NCI-H460 (cell line): ENCODE measurements at places on chromosomes 7 and 10. TPM values are rescaled to one million over a fixed set of nuclear protein-coding genes. Genes with fewer than 3 reads are reported as not detected.

Gene FOXL3
- not detected in 2 replicates for total RNA-seq

DNA sequence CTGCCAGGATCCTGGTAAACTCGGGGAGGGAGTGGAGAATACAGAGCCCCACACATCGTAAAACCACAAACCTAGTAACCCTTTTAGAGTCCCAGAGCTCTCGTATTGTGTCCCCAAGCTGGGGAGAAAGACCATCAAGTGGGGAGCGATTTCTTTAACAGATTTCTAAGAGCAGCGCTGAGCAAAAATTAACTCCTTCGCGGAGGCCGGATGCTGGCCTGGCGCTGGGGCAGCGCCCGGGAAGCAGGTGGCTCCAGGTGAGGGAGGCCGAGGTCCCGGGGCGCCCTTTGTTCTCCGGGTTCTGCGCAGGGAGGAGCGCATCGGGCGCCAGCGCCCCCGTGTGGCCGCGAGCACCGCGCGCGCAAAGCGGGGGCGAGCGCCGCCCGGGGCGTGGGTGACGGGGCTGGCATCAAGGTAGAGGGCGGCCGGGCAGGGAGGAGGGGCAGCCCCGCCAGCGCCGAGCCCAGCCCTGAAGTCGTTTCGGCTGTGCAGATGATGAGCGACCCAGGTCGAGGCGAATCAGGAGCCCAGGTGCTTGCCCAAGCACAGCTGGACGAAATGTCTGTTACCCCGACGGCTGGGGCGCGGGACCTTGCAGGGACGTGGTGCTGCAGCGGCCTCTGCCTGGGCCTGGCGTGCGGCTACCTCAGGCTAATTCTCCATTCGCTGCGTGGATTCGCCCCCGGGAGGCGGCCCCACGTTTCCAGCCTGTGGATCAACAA, 10.4 kb upstream of the FGFR2 start:
- peak; percentile 35 for DNase-seq

GRCh38 chr7:12759151-12759550, 71.7 kb downstream of the ARL4A start:
- no peak for DNase-seq

DNA sequence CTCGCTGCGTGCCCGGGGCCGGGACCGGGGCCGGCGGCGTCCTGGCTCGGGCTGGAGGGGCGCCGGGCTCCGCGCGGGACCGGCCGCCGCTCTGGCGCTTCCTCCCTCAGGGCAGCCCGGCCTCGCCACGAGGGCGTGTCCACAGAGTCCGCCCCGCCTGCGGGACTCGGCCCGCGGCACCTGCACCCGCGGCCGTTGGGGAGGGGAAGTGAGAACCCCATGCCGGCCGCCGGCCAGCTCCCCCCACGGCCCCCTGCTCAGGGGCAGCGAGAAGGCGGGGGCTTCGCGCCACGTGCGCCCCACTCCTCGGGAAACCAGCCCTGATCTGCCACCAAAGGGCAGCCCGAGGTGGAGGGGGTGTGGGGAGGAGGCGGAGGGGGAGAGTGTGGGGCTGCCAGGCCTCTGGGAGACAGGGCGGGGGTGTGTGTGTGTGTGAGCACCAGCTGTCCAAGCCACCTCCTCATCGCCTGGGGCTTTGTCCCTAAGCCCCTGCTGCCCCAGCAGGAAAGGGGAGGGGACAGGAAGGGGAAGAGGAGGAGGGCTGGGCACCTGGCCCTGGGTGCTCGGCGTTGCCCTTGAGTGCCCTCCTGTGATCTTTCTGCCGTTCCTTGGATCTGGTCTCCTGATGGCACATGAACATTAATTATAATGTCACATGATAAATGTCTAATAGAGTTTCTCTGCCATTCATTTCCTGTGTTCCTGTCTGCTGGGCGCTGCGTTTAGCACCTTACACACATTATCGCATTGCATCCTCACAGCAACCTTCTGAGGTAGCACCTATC, at the start of gene PIK3AP1:
TSS of gene PIK3AP1 (minus strand) at position 93 of the 785 bp plus-strand sequence. CDS start 120 bp downstream, outside the sequence.
- no peak for DNase-seq

- no peak for DNase-seq
Measured at GRCh38 chr7:100159099-100159623, 638 bp upstream of the TRAPPC14 start.

Gene SPOCK2
- 0.47 and 1.1 TPM in 2 replicates for total RNA-seq

Gene ELMO1
- 7.3 and 10.1 TPM in 2 replicates for total RNA-seq

Gene RHEB
- total RNA-seq: 207 and 238 TPM in 2 replicates

GRCh38 chr10:12513003-12513365, 163.6 kb downstream of the CAMK1D start:
- no peak for DNase-seq

DNA sequence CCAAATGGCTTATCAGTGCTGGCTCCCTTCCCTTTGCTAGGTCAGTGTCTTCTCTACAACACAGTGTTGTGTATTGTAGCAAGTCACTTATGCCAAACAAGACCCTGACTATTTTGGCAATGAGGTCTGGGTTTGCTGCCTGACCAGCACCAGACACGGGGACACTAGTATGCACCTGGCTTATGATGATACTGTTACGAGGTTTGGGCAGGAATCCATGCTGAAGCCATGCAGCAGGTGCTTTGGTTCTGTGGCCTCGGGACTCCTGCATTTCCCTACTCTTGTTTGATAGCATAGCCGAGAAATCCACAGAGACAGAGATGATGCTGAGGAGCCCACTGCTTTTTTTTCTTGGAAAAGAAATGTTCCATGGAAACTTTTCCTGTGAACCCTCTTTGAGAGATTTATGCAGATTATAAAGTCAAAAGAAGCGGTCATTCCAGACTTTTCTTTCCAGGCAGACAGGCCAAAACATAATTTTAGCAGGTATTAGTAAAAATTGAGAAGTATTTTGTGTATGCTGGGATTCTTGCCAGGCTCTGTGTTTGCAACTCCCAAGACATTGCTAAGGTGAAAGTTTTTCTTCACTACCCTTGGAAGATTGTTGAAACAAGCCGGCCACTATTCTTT, 291.1 kb downstream of the BBS9 start:
- no peak for DNase-seq

Gene TMEM72
- not detected in 2 replicates for total RNA-seq

Gene WEE2
- 0.27 TPM in 1 of 2 replicates, not detected in the other for total RNA-seq

GRCh38 chr7:74134117-74134620, 40.0 kb upstream of the EIF4H start:
- no peak for DNase-seq

Gene SRRM3
- 2.9 and 3.1 TPM in 2 replicates for total RNA-seq

GRCh38 chr7:42739638-42740037, 172.2 kb downstream of the C7orf25 start:
- DNase-seq: no peak

- no peak for DNase-seq
Measured at GRCh38 chr10:36711361-36711760, 414.0 kb upstream of the ANKRD30A start.

GRCh38 chr7:19060761-19061259, 56.6 kb downstream of the TWIST1 start:
- DNase-seq: no peak

Gene AKR1E2
- 0.32 TPM in 1 of 2 replicates, not detected in the other for total RNA-seq

Gene CACNA2D1
- total RNA-seq: 13.6 and 15.7 TPM in 2 replicates

Gene EGFR
- 24.3 and 25.1 TPM in 2 replicates for total RNA-seq

GRCh38 chr10:78176320-78177317, 143.0 kb downstream of the RPS24 start:
- no peak for DNase-seq

- no peak for DNase-seq
Measured at GRCh38 chr10:123869020-123869414, 22.6 kb downstream of the CPXM2 start.

Gene FLNC
- total RNA-seq: 0.57 and 0.69 TPM in 2 replicates

Gene HELLS
- 29.8 and 35.8 TPM in 2 replicates for total RNA-seq

Gene IFT22
- 27.2 and 33.0 TPM in 2 replicates for total RNA-seq

DNA sequence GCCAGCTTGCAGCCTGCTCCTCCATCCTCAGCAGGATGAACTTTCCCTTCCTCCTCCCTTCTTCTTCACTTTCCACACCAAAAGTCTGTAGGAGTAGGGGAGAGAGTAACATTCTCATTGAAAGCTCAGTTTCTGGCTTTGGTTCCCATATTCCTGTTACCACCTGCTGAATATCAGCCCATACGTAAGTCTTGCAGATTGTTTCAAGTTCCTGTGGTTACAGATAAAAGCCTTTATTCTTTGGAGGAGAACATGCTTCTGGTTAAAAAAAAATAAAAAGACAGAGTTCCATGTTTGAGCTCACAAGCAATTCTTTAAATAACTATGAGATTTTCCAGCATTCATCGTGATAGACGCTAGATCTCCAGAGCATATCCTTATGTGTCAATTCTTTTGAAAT, 637.3 kb downstream of the SUGCT start:
- DNase-seq: no peak

DNA sequence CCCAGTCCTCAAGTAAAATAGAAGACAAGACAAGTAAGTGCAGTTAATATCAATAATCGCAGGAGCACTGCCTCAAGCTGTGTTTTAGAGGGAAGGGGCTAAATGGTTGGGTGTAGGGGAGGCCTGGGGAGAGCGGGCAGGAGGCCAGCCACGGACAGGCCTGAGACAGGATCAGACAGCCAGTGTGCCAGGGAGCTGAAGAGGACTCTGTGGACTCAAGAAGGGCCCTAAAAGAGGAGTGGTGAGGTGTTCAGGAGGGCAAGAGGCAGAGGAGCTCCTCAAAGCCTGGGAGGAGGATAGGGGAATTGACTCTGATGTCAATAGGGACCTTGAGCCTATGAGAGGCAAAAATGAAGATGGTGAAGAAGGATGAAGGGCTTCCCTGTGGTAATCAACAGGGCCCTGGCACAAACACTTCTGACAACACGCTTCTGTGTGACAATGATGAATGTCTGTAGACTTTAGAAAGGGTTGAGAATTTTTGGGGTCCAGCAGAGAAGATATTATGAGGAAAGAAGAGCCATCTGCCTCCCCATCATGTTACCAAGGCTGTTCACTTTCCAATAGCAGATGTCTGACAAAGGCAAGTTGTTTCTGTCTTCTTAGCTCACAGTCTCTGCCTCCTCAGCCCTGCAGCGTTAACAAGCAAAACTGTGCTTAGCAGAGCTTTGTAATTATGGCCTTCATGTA, 2.4 kb upstream of the PTPRE start:
- DNase-seq: no peak

DNA sequence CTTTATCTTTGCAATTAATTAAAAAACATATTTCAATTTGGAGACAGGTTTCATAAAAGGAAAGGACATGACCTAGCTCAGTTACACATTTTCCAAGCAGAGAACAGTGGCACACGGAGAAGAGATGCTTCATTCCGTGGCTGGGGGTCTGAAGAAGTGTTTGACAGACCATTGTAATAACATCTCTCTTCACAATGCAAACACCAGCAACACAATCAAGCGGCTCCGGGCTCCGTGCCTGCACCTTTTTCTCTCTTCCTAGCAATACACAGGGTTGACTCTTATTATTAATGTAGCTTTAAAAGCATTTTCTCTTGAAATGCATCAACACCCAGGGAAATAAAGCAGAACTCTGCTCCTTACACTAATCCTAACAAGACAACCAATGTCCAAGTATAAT, 261.0 kb upstream of the AOAH start:
- DNase-seq: no peak

Gene PSMC2
- 190 and 244 TPM in 2 replicates for total RNA-seq

Gene GARIN1A
- 0.03 and 0.17 TPM in 2 replicates for total RNA-seq

DNA sequence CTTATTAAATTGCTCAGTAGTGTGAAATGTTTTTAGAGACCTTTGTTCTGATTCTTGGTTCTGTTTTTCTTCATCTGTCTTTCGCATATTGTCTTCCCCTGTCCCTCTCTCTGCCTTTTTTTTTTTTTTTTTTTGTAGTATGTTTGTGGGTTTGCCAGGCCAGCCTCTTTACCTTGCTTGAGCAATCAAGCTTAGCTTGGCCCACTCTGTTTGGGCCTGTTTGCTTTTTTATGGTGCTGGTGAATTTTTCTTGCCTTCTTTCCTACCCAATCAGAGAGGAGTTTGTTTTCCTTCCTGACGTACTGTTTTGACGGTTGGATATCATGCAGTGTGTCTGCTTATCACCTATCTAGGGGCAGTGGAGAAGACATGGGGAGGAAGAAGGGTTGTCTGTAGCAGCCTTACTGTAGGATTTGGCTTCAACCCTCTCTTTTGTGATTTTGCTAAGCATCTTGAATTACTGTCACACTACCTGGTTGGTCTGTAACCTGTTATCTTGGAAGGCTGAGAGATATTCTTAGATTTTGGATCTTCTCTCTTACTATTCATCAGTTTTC, 64.0 kb downstream of the BBS9 start:
- no peak for DNase-seq
